ENCODE measurements at places on chromosomes 3 and 15. TPM values are rescaled to one million over a fixed set of nuclear protein-coding genes. Genes with fewer than 3 reads are reported as not detected.

DNA sequence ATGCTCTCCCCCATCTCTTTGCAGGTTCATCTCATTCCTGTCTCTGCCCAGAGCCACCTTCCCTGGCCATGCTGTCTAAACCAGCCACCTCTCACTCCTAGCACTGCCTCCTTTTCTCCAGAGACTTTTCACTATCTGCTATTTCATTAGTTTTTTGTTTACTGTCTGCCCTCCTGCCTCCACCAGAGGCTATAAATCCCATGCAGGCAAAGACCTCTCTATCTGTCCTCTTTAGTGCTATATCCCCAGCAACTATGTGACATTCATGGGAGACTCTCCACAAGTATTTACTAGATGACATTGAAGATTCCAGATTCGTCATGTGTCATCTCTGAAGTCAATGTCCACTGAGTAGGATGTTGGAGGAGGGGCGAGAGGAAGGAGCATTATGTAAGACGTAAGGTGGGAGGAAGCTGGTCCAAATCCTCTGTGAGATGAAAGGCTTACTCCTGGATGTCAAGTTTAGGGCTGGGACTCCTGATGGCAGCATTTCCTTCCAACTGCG lies 3.4 kb upstream of the FAM43A start:
- DNase-seq = no peak

DNA sequence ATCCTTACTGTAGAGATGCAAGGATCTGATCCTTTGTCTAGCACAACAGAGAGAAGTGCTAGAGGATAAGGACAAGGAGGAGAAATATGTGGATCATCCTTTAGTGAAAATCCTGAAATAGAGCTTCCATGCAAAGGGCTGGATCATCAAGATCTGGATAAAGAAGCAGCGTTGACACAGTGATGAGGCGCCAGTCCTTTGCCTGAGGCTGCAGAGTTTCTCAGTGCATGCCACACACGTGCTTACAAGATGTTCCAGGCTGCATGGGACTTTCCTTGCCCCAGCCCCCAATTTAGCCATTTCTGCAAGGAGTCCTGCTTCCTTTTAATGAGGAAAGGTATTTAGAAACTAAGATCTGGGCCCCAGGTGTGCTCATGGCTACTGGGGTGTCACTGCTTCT lies 7.2 kb upstream of the ABTB1 start:
- no peak for DNase-seq

GRCh38 chr15:45743426-45744235 lies 108.8 kb downstream of the SQOR start:
- DNase-seq = no peak

DNA sequence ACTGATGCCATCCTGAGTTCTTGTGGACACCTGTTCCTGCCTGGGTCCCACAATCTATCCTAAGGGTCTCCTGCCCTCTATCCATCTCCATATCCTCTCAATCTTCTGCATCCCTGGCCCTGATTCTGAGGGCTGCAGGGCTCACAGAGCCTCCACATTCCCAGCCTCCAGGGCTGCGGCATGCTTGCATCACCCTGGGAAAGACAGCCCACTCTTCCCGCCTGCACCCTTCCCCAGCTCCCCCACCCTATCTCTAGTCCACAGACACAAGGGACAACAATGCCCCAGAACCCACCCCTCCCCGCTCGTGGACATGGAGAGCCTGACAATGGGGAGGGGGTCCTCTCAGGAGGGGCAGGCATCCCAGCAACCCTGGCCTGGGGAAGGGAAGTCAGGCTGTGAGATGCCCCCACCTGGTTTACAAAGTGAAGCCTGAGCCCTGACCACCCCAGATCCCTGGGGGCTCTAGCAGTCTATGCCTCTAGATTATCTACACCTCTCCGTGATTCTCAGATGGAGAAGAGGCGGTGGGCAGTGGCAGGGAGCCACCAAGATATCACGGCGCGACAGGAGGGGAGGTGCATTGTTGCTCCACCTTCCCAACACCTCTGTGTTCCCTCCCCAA lies 10.3 kb downstream of the SEMA3G start:
- DNase-seq = peak; percentile 25

- no peak for DNase-seq
Measured at GRCh38 chr3:104952146-104952972, 414.4 kb upstream of the ALCAM start.

ZKSCAN7 gene
- total RNA-seq = 3.2 TPM

CIDEC gene
- total RNA-seq = 4.0 TPM

LTK gene
- 0.14 TPM for total RNA-seq

KBTBD12 gene
- 33.3 TPM for total RNA-seq

PPP1R14D gene
- total RNA-seq = not detected

USP50 gene
- total RNA-seq = not detected
